Stimulated activated CD8-positive, alpha-beta memory T cell treated with anti-CD3 and anti-CD28 coated beads, Interleukin-12 subunit alpha, Interleukin-12 subunit beta, amount 100 ng/mL, for 1 hour (primary cell): ENCODE measurements at places on chromosomes 12 and 14.

DNA sequence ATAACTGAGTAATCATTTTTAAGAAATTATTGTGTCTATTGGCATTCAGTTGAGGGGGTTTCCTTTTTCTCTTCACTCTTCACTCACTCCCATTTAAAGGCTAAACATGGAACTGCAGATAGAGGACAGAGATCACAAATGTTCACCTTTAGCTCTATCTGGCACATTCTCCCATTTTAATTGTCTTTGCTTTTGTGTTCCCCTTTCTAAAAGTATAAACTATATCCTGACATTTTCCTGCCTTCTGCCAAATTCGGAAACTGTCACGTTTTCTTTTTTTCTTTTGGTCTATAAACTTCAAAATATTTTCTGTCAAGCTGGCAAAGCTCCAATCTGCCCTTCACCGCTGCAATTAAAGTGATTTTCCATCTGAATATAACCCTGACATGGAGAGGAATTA lies 219.8 kb upstream of the CDKN3 start:
- no peak for DNase-seq

- no peak for DNase-seq
These were observed 3.8 kb downstream of the ZBTB42 start for GRCh38 chr14:104804481-104805325.

DNA sequence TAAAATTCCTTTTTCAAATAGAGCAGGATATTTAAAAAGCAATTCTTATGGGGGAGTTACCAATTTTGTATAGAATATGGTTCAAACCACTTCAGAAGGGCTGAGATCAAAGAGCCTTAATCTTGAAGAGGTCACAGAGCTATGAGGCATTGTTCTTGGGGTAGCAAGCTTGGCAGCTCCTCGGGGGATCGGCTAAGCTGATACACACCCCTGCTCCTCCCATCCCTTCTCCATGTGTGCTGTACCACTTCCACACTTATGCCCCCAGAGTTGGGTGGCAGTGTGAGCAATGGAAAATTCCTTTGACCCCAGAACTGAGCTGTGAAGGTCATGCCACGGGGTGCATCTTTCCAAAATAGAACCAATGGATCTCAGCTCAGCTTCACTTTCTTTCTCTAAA lies 15.0 kb upstream of the TMEM30B start:
- DNase-seq, result no peak

DNA sequence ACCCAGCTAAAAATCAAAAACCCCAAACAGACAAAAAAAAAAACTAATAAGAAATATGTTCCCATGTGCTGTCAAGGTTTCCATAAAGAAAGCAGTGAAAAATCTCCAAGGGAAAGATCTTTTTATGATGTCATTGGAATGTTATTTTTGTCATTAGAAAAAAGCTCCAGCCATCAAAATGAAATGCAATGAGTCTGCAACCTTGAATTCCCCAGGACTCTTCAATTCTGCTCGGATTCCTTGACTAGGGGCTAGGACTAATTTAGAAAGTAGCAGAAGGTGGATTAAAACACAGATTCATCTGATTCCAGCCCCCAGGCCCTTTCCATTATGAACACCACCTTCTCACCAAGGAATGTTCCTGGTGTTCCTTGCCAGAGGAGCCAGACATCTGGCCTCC lies 6.0 kb upstream of the PCNX1 start:
- no peak for DNase-seq

DNA sequence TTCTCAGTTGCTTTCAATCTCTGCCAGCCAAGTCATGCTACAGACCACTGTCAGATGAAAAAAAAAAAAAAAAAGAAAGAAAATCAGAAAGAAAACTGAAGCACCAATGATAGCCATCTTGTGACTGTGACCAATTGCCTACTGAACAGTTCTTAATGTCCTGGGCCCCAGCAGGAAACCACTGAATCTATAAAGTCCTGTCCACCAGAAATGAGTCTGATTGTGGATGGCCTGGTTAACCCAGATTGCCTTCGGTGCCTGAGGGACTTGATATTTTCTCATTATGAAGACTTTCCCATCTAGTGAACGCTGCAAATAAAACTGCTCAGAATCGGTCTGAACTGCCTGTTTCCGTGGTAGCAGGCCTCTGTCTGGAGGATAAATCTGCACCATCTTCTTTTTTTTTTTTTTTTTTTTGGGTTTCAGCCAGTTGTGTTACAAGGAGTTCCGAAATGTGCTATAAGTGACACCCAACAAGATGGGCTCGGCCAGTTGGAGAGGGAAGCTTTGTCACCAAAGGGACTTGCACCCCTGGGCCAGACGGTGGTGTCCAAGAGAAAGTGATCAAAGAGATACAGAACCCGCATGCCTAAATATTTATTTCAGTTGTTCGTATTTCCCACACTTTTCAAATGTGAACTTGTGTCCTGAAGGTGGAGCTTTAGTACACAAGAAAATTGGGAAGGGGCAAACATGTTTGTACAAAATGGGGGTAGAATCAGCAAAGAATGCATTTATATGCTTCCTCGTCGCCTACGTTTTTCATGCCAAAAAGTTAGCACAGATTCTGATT lies 3.0 kb upstream of the PLXNC1 start:
- no peak for DNase-seq
